Fibroblast of skin of right biceps (primary cell): ENCODE measurements at places on chromosomes 5 and 9.

GRCh38 chr5:140255460-140256157, 47.3 kb downstream of the PFDN1 start:
- no peak for DNase-seq

DNA sequence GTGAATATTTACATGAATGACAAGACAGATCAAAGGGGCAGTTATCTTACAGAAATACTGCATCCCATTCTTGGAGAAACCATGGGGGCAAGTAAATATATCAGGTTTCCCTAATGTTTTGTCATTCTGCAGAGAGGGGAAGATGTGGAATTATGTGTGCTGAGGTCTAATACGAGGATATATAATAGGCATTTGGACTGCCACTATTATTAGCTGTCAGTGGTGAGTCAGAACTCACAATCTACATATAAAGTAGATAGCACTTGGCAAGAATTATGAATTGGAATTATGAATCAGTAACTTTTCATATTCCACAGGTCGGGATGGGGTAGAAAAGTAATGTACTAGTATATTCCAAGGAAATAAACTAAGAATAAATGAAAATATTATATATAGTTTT, 121.7 kb downstream of the GIN1 start:
- peak; percentile 12 for DNase-seq

DNA sequence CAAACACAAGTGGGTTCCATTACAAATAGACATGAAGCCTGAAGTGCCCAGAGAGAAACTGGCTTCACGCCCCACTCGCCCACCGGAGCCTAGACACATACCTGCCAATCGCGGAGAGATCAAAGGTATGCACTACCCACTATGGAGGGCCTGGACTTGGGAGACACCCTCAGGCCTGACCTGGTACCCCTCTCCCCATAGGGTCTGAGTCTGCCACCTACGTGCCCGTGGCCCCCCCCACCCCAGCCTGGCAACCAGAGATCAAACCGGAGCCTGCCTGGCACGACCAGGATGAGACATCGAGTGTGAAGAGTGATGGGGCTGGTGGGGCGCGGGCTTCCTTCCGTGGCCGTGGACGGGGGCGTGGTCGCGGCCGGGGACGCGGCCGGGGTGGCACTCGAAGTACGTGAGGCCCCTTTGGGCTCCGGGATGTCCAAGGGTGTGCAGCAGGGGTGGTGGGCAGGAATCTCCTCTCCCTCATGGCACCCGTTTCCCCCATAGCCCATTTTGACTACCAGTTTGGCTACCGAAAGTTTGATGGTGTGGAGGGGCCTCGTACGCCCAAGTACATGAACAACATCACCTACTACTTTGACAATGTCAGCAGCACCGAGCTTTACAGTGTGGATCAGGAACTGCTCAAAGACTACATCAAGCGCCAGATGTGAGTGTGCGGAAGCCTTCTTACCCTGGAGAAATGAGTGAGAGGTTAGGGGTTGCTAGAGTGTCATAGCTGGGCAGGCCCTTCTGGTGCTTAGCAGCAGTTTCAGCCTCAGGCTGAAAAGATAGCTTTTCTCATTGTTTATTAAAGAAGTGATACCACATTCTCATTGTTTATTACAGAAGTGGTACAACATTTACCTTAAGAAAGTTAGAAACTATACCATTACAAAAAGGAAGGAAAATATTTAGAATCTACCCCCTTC, 38.7 kb downstream of the LARP1 start:
- DNase-seq = no peak

DNA sequence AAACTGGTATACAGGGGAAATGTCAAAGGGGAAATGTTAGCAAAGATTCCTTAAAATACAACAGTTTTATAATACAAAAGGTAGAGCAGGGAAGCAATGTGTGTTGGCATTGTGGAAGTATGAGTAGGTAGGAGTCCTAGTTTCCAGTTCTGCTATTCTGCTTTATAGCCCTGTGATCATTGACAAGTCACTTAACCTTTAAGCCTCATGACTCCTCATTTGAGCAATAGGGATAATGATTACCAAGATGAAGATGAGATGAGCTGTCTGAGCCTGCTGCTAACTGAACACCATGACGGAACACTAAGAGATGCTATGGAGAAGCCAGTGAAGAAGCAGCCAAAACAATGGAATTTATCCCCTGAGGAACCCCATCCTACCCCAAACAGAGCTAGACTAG, 251.7 kb downstream of the PAPPA start:
- DNase-seq = no peak

DNA sequence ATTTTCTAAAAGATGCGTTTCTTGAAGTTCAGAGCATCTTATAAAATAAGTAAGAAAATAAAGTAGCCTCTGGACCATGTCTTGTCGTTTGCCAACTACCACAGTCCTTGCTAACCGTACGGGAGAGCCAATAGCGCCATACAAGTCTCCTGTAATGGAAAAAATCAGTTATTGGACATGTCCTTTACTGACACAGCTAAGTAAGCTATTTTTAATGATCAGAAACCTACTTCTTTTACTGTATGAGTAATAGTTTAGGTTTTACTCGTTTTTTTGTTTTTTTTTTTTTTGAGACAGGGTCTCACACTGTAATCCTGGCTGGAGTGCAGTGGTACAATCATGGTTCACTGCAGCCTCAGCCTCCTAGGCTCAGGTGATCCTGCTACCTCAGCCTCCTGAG, 37.7 kb upstream of the RAPGEF6 start:
- no peak for DNase-seq

- DNase-seq = no peak
Observed at GRCh38 chr5:43675357-43675756, 72.4 kb downstream of the NNT start.

- DNase-seq = peak; percentile 44
Observed at GRCh38 chr5:17763301-17763700, 129.0 kb downstream of the TAF11L14 start.
